HCT116 (cell line): ENCODE measurements at places on chromosomes 4 and X.

GRCh38 chr4:98599617-98600205, 58.7 kb downstream of the TSPAN5 start:
- DNase-seq = no peak

- DNase-seq = no peak
Measured at GRCh38 chr4:66486068-66486467, 815.8 kb upstream of the EPHA5 start.

- no peak for DNase-seq
Measured at GRCh38 chr4:32562010-32562409, 1841.8 kb downstream of the PCDH7 start.

GRCh38 chrX:153468008-153468580, 2.3 kb downstream of the HAUS7 start:
- no peak for DNase-seq

DNA sequence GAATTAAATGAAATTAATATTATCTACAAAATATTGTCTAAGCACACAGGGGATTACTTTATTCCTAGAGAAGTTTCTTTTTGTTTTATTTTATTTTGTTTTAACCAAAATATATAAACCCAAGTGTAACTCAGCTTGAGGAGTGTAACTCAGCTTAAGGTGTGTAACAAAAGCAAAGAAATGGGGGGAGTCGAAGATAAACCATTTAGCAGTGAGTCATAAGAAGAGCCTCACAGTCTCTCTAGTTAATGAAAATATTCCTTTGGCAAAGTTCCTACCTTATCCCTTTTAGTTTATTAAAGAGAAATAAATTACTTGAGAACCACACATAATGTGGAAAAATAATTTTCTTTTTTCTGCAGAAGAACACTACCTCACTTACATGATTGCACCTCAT, 261.8 kb downstream of the KCTD8 start:
- DNase-seq = no peak

DNA sequence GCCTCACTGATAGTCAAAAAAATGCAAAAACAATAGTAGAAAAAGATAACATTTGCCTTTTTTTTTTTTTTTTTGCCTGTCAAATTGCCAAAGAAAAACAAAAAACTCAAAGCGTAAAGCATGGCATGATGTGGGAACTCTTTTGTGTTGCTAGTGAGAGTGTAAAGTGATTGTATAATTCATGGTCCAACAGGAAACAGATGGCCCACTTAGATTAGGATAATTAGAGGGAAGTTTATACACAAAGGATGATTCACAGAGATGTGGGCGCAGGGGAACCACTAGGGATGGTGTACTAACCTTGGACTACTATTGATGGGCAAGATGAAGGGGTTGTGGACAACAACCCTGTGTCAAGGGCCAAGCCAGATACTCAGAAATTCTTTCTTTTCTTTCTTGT, 16.4 kb downstream of the MCUB start:
- DNase-seq = no peak

DNA sequence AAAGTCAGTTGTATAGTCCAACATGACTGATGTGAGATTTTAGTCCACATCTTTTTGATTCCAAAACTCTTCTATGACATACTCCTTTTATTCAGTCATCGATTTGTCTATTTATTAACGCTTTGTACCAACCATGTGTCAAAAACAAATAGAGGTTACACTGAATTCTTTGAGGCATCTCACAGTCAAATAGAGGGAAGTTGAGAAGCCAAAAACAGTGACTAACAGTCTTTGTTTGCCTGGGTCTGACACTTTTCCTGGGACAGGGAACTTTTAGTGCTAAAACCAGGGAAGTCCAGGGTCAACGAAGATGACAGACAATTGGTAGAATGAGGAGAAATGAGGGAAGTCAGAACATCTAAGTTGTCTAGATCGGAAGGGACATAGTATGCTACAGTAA, 169.9 kb upstream of the HS3ST1 start:
- DNase-seq = no peak

DNA sequence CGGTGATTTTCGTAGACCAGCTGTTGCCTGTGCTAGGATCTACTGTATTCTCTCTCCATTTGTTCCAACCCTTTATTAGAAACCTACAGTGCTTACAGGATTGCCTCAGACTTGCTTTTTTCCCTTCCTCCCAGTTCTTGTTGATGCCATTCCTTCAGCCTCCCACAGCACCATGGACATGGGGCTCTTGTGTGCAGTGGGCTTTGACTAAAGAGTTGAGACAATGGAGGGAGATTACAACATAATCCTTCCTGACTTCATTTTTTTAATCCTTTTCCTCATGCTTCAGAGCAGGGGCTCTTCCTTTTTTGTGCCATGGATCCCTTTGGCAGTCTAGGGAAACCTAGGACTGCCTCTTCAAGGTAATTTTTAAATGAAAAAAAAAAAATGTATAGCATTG, 92.1 kb downstream of the BMPR1B start:
- no peak for DNase-seq

GRCh38 chr4:83230928-83231327, 53.7 kb downstream of the COQ2 start:
- no peak for DNase-seq

GRCh38 chr4:6308899-6309643, 39.4 kb downstream of the WFS1 start:
- no peak for DNase-seq

DNA sequence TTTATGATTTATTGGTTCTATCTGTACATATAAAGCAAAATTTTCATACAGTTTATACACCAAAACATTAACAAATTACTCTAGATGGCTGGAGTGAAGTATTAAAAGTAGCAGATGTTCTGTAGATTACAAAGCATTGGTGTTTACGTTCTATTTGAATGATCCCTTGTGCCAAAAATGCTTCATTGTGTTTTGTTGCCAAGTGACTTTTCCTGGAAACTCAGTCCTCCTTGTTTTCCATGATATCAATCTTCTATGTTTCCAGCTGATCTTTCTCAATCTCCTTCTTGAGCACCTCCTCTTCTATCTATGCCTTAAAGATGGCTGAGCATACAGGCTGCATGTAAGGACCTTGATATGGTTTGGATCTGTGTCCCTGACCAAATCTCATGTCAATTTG, 263.6 kb upstream of the CTSO start:
- DNase-seq = no peak

DNA sequence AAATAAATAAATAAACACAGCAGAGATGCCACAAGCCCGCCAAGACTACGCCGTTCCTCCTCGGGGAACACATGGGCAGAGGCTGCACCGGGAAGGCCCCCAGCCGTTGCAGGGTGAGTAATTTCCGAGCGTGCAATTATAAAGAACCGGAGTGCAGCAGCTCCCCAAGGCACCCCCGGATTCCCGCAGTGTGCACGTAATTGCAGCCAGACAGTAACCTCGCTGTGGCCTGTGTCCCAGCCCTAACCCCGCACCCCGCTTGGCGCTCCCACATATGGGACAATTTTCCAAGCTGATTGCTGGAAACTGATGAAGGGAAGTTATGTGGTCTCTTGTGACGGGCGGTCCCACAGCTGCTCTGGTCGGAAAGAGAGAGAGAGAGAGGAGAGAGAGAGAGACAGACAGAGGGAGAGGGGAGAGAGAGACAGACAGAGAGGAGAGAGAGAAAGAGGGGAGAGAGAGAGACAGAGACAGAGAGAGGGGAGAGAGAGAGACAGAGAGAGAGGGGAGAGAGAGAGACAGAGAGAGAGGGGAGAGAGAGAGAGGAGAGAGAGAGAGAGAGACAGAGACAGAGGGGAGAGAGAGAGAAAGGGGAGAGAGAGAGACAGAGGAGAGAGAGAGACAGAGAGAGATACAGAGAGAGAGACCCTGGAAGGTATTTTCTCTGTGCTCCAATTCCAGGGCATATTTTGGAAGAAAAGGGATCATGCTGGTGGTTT, 275.4 kb downstream of the SHOX start:
- no peak for DNase-seq

- DNase-seq = no peak
Measured at GRCh38 chr4:47974566-47974965, 41.9 kb downstream of the CNGA1 start.

- DNase-seq = no peak
Measured at GRCh38 chr4:92231511-92231910, 72.3 kb upstream of the GRID2 start.

- DNase-seq = no peak
Measured at GRCh38 chr4:123924536-123924935, 527.9 kb downstream of the SPRY1 start.

GRCh38 chr4:15746110-15746509, 32.0 kb upstream of the CD38 start:
- no peak for DNase-seq

GRCh38 chr4:154073107-154073822, 284.4 kb upstream of the SFRP2 start:
- DNase-seq = no peak

- DNase-seq = no peak
Measured at GRCh38 chr4:154741131-154741665, 2.6 kb upstream of the LRAT start.

GRCh38 chr4:25451676-25452075, 74.6 kb downstream of the ANAPC4 start:
- no peak for DNase-seq

DNA sequence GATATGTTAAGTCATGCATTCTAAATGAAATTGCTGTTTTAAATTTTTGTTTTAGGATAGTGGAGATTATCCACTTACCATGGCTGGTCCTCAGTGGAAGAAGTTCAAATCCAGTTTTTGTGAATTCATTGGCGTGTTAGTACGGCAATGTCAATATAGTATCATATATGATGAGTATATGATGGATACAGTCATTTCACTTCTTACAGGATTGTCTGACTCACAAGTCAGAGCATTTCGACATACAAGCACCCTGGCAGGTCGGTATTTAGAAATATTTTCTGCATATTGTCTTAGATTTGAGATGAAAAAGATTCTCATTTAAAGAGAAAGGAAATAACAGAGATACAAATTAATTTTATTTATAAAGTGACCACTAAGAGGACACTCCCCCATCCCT, 83.6 kb downstream of the STAG2 start:
- DNase-seq = no peak

- no peak for DNase-seq
Measured at GRCh38 chr4:89101256-89102161, 9.8 kb upstream of the TIGD2 start.

DNA sequence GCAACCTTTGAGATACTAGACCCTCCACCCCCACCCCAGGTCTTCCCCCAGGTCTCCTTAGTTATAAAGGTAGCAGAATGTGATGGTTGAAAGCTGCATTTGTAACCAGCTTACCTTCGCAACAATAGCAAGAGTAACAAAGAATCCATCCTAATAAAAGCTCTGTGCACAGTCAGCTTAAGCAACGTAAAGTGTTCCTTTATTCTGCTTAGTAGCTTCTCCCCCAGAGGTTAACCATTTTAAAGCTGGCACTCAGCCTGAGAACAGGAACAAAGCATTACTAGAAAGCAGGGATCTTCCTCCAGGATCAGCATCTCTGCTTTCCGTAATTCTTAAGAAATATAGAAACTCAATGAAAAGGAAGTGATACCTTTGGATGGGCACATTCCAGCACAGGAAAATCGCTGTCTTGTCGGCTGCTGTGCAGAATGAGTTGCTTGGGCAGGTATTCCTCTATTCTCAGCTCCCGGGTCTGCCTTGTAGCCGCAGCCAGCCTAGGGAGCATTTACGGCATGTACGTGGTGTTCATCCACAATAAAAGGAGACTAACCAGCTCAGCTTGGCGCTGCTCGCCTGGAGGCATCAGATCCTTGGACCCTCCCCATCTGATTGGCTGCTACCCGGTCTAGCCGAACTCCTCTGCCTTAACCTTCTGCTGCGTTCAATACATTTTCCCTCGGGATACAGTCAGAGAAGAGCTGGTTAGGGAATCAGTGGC, 113.0 kb upstream of the TLR3 start:
- no peak for DNase-seq

- DNase-seq = no peak
Measured at GRCh38 chrX:139971394-139971749, 6.1 kb upstream of the CXorf66 start.

GRCh38 chr4:24702281-24702680, 93.1 kb upstream of the SOD3 start:
- no peak for DNase-seq

GRCh38 chr4:23837371-23837770, 52.5 kb downstream of the PPARGC1A start:
- DNase-seq = no peak

GRCh38 chr4:100306018-100306417, 115.8 kb upstream of the DDIT4L start:
- no peak for DNase-seq

DNA sequence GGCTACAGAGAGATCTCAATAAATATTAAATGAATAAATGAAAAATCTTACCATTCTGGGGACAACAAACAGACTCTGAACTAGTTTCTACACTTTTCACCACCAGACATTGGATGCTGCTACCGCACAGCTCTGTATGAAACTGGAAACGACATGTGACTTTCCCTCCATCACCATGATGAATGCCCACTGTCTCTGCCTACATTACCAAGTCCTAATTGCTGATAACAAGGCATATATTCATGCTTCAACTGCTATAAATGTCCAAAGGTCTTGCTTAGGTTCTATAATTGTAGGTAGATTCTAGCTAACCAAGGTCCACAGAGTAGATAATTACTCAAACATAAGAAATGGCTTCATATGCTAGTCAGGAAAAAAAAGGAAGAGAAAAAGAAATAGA, 399.4 kb upstream of the ADGRL3 start:
- no peak for DNase-seq

DNA sequence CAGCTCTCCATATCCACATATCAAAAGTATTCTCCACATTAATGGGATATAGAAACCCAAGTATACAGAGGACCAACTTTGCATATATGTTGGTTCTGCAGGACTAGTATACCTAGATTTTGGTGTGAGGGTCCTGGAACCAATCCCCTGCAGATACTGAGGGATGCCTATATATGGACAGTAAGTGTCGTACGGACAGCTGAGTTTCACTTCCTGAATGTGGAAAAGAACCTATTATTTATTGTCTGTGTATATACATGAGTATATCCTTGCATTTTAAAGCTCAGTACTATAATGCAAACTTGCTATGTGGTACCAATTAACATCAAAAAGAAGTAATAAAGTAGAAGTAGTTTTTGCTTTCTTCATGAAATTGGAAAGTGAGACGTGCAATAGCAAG, 101.9 kb downstream of the FBXW7 start:
- DNase-seq = no peak

- no peak for DNase-seq
Measured at GRCh38 chrX:39874202-39874816, 223.4 kb downstream of the BCOR start.

GRCh38 chrX:132092439-132093065, 35.3 kb downstream of the FRMD7 start:
- DNase-seq = peak; percentile 52

- DNase-seq = no peak
Measured at GRCh38 chrX:99394456-99394855, 1015.6 kb downstream of the PCDH19 start.

- DNase-seq = no peak
Measured at GRCh38 chrX:111360839-111361238, 51.2 kb downstream of the DCX start.

- no peak for DNase-seq
Measured at GRCh38 chr4:22465349-22465748, 50.5 kb downstream of the ADGRA3 start.

DNA sequence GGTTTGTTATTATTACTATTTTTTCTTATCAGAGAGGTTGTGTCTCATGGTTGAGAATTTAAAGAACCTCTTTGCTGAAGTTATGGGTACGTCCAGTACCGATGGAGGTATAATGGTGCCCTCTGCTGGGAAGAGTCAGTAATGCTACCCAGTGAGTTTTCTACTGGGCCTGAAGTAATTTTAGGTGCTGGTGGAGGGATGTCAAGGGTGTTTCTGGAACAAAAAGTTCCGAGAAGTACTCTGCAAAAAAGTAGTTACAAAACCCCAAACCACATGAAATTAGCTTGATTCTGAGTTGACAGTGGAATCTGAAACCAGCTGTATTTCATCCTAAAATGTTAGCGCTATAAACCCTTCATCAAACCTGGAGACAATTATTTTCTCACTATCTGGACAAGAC, 102.5 kb upstream of the MID1 start:
- peak; percentile 10 for DNase-seq
